ENCODE measurements at places on chromosomes 16 and 17.

GRCh38 chr17:14429084-14429483, 128.2 kb downstream of the HS3ST3B1 start:
- DNase-seq: no peak

DNA sequence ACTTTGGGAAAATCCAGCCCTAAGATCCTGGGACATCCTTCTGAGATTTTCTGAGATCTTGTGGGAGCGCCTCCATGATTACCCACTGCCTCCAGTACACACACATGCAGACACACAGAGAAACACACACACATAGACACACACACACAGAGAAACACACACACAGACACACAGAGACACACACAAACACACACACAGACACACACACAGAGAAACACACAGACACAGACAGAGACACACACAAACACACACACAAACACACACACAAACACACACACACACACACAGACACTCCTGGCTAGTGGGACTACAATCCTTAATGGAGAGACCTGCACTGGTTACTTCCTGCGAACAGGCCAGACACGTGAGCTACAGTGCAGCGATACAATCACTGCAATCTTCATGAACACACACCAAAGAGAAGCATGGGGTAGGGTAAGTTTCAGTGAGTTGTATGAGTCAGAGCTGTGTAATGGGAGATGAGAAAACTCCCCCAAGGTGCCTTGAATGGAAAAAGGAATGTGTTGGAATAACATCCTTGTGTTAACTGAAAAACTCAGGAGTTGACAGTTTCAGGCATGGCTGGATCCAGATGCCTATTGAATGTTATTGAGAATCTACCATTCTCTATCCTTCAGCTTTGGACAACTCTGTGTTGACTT, 79.5 kb downstream of the SLC6A2 start:
- no peak for DNase-seq

- DNase-seq: no peak
Measured at GRCh38 chr17:36545077-36545464, 352 bp downstream of the GGNBP2 start.

GRCh38 chr17:31926100-31926729, 10.6 kb upstream of the SUZ12 start:
- no peak for DNase-seq

DNA sequence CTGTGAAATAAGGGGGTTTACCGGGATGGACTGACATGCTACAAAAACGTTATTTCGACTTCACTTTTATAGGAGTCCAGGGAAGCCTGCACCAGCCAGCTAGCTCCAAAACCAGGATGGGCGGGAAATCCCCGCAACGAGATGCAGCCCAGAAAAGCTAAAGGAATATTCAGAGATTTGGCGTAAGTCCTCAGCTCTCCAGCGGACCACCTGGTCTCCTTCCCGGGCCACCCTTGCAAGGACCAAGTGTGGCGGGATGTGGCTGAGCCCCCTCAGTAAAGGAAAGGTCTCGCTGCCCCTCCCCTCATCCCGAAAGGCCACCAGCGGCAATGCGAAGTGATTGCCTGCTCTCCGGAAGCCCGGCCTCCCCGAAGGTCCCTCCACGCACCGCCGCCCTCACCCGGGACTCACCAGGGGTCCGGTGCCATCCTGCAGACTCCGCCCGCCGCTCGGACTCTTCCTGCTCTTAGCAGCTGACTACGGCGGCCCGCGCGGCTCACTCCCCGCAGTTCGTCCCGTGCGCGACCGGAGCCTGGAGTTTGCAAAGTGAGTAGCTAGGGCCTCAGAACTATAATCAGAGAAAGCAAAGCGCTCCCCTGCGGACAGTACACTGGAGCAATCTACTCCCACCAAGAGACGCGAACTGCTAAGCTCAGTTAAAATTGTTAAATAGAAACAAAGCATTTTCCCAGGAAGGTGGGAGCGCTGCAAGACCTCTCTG, at the start of gene STX8:
STX8 (minus strand) TSS at position 440 of the 721 bp plus-strand sequence; CDS start at position 428, 12 bp downstream.
- DNase-seq: no peak

All from NCI-H2107 (cell line).